Chondrocyte (in vitro differentiated cells): ENCODE measurements at places on chromosomes 12 and 14. TPM values are rescaled to one million over a fixed set of nuclear protein-coding genes. Genes with fewer than 3 reads are reported as not detected.

DNA sequence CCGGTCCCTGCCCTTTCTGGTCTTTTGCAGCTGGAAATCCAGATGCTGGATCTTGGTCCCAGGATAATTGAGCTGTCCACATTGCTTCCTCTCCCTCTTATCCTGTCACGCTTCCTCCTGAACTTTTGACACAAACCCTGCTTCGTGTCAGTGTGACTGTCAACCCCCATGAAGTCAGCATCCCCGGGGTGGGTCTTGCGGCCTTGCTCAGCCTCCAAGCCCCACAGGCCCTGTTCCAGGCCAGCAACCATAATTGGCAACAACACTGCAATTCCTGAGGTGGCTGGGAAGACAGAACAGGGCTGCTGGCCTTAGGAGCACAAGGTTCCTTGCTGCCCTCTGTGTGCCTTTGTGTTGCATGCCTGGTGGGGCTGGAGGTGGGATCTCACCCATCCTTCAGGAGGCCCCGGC lies 74.9 kb downstream of the NTF3 start:
- no peak for DNase-seq

DNA sequence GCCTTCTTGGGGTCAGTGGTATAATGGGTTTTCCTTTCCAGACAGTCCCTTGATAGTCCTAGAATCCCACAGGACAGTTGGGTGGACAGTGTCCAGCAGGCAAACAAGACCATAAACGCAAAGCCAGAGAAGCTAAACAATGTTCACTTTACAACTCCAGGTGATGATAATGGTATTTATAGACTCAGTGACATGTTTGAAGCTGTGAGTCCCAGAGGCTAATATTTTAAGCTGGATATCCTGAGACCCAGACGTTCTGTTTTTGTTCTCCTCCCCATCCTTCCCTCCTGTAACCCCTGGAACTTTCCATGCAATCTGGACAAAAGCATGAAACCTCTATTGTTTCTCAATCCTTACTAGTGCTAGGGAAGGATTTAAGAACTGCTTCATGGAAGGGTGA lies 121.0 kb downstream of the ZFP36L1 start:
- no peak for DNase-seq

DNA sequence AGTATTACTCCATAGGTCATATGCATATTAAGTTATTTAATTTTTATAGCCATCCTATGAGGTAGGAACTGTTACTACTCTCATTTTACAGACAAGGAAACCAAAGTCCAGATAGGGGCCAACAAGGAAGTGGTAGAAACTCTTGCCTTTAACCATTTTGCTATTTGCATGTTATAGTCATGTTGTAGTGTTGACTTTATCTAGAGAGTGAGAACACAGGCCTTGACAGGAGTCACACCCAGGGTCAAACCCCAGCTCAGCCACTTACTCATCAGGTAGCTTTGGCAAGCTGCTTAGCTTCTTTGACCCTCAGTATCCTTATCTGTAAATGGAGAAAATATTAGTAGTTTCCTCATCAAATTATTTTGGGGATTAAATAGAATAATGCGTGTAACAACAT lies 156.2 kb downstream of the CAND1 start:
- DNase-seq, result no peak

DNA sequence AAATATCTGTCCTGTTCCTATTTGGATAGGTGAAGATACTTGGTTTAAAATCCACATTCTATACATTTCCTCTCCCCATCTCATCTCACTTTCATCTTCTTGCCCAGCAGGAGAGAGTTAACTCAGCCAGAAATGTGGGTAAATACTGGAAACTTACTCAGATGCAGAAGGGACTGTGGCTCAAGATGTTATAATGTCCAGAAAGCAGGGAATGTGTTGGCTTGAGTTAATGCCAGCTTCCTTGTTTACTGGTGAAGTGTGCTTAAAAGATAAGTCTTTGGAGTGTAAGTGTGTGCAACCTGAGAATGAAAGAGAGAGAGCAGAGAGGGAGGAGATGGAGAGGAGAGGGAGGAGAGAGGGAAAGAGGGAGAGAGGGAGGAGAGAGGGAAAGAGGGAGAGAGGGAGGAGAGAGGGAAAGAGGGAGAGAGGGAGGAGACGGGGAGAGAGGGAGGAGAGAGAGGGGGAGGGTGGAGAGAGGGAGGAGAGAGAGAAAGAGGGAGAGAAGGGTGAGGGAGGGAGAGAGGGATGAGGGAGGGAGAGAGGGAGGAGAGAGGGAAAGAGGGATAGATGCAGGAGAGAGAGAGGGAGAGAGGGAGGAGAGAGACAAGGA lies 22.0 kb upstream of the SNRPF start:
- DNase-seq, result no peak

- no peak for DNase-seq
Measured at GRCh38 chr12:76259660-76260389, 88.4 kb downstream of the BBS10 start.

DNA sequence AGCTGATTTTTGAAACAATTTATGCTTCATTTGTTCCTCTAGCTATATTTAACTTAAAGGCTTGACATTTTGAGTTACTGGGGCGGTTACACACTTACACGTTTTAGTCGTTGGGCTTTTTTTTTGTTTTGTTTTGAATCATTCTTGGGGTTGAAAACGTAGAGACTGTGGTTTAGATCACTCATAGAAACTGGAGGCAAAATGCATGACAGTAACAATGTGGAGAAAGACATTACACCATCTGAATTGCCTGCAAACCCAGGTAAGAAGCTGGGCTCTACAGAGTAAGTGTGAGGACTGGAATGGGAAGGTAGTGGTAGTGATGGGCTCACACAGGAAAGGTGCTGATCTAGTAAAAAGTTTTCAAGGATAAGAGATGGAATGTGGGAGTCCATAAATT lies at the start of gene CLEC2D:
CLEC2D (plus strand) TSS at position 180 of the 400 bp plus-strand sequence; CDS start at position 202, 22 bp downstream.
- DNase-seq, result no peak

PRICKLE1 gene
- total RNA-seq, result 30.3 to 62.8 TPM (median 32.0 TPM) in 3 replicates

TMEM30B gene
- 2.7 to 9.3 TPM (median 7.9 TPM) in 3 replicates for total RNA-seq

ADAM21 gene
- 0.13 to 0.15 TPM (median 0.15 TPM) in 3 replicates for total RNA-seq

PIP4K2C gene
- total RNA-seq, result 27.9 to 33.1 TPM (median 30.5 TPM) in 3 replicates
